ENCODE measurements at places on chromosomes 7 and 10. TPM values are rescaled to one million over a fixed set of nuclear protein-coding genes. Genes with fewer than 3 reads are reported as not detected.
A peak's percentile ranks its signal among the peaks of the same experiment; 100 is the strongest.

- H3K36me3 ChIP-seq: no peaks in the 10 kb centered on the region
Observed at GRCh38 chr10:130729876-130730275, 581.6 kb downstream of the TCERG1L start.

Gene MDH2
- 292 TPM for total RNA-seq

DNA sequence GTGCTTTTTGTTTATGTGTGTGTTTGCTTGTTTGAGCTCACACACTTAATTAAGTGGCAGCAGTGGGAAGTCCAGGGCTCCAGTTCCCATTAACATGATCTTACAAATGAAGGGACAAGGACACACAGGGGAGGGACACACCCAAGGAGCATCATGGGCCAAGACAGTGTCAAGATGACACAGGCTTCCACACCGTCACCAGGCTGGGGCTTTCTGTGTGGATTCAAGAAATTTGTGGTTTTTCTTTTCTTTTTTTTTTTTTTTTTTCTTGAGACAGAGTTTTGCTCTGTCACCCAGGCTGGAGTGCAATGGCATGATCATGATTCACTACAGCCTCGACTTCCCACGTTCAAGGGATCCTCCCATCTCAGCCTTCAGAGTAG is 173.6 kb downstream of the KIAA1217 start:
- no peak overlapping the region for H3K4me3 ChIP-seq
- H3K27me3 ChIP-seq: peaks cover 17% of the 10 kb centered on the region
- no peak overlapping the region for H3K27ac ChIP-seq
- DNase-seq: peak; percentile 34
- no peaks in the 10 kb centered on the region for H3K36me3 ChIP-seq

GRCh38 chr10:66782776-66783175 is 143.1 kb upstream of the LRRTM3 start:
- H3K36me3 ChIP-seq: no peaks in the 10 kb centered on the region
- DNase-seq: no peak
- H3K27me3 ChIP-seq: no peaks in the 10 kb centered on the region
- no peak overlapping the region for H3K27ac ChIP-seq

GRCh38 chr7:151809146-151809863 is 67.6 kb downstream of the PRKAG2 start:
- H3K27me3 ChIP-seq: no peaks in the 10 kb centered on the region
- H3K4me1 ChIP-seq: peaks cover 6% of the 10 kb centered on the region
- no peak overlapping the region for H3K4me3 ChIP-seq
- H3K27ac ChIP-seq: no peak overlapping the region
- DNase-seq: no peak

Gene METTL2B
- total RNA-seq: 38.9 TPM

GRCh38 chr10:90175161-90175681 is 473.8 kb downstream of the KIF20B start:
- no peak overlapping the region for H3K4me3 ChIP-seq
- peaks cover 2% of the 10 kb centered on the region for H3K27me3 ChIP-seq
- H3K27ac ChIP-seq: no peak overlapping the region
- no peaks in the 10 kb centered on the region for H3K4me1 ChIP-seq
- H3K36me3 ChIP-seq: no peaks in the 10 kb centered on the region

Gene FOXI2
- not detected for total RNA-seq

DNA sequence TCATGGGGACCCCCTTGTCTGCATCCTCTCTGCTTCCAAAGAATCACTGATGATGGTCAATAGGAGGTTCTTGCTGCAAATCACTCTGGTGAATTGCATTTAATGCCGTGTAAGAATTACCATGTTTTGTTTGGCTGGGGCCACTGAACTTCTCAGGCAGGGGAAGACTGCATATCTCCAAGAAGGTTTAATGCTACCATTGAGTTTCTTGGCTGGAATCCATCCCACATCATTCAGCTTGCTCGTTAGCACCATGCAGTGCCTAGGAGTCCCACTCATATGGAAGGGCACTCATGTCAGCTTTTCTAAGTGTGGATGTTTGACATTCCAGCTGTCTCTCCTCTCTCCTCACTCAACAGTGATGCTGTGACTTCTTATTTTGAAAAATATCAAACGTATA is 50.2 kb upstream of the BAMBI start:
- no peak overlapping the region for H3K4me3 ChIP-seq
- peaks cover 3% of the 10 kb centered on the region for H3K36me3 ChIP-seq
- peaks cover 10% of the 10 kb centered on the region for H3K27me3 ChIP-seq
- H3K27ac ChIP-seq: no peak overlapping the region
- H3K4me1 ChIP-seq: peaks cover 6% of the 10 kb centered on the region
- no peak for DNase-seq

GRCh38 chr7:145411066-145411465 is 575.2 kb upstream of the TPK1 start:
- H3K27ac ChIP-seq: no peak overlapping the region
- H3K4me3 ChIP-seq: no peak overlapping the region
- DNase-seq: no peak
- no peaks in the 10 kb centered on the region for H3K36me3 ChIP-seq
- H3K27me3 ChIP-seq: no peaks in the 10 kb centered on the region
